NCI-H1417 treated with DMSO at 0.1 percent for 48 hours (cell line): ENCODE measurements at places on chromosomes 13 and 19.
A peak's percentile ranks its signal among the peaks of the same experiment; 100 is the strongest.

GRCh38 chr13:44293908-44294735 lies 79.5 kb upstream of the SERP2 start:
- no peak for DNase-seq

DNA sequence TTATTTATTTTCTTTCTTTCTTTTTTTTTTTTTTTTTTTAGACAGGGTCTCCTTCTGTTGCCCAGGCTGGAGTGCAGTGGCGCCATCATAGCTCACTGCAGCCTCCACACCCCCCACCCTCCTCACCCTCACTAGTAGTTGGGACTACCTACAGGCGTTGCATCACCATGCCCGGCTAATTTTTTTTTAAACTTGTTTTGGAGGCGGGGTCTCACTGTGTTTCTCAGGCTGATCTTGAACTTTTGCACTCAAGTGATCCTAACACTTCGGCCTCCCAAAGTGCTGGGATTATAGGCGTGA lies 33.6 kb downstream of the GJA3 start:
- DNase-seq, result no peak

DNA sequence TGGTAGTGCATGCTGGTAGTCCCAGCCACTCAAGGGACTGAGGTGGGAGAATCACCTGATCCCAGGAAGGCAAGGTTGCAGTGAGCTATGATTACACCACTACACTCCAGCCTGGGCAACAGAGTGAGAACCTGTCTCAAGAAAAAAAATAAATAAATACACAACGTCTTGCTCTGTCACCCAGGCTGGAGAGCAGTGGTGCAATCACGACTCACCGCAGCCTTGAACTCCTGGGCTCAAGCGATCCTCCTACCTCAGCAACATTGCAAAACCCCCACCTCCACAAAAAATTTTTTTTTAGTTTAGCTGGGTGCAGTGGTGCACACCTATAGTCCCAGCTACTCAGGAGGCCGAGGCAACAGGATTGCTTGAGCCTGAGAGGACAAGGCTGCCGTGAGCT lies 8.8 kb downstream of the TPM4 start:
- no peak for DNase-seq

- no peak for DNase-seq
These were observed 94.1 kb downstream of the HSPH1 start for GRCh38 chr13:31067416-31068118.

- DNase-seq, result no peak
These were observed 4.1 kb upstream of the CIRBP start for GRCh38 chr19:1264801-1265614.

DNA sequence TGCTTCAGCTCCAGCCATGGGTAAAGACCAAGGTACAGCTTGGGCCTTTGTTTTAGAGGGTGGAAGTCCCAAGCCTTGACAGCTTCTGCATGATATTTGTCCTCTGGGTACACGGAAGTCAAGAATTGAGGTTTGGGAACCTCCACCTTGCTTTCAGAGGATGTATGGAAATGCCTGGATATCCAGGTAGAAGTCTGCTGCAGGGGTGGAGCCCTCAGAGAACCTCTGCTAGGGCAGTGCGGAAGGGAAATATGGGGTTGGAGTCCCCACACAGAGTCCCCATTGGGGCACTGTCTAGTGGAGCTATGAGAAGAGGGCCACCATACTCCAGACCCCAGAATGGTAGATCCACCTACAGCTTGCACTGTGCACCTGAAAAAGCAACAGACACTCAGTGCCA lies 23.0 kb upstream of the MYO16 start:
- no peak for DNase-seq

GRCh38 chr19:46347572-46347883 lies 641 bp downstream of the PPP5C start:
- no peak for DNase-seq

DNA sequence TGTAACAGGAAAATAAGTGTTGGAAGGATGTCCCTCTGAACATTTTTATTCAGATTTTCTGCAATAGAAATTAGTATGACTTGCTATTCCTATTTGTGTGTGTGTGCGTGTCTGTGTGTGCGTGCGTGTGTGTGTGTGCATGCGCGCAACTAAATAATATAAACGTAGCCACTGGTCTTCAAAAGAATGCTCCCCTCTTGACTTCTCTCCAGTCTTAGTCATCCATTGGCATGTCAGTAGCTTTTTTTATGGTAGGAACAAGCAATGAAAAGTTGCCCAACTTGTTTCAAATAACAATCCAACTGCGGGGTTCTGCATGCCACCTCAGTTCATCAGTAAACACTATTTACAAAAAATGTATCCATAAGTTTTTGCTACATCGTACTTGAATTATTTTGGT lies 249.6 kb downstream of the GPC6 start:
- no peak for DNase-seq

GRCh38 chr13:47121092-47121763 lies 224.4 kb upstream of the HTR2A start:
- no peak for DNase-seq

- DNase-seq, result no peak
These were observed 2.1 kb downstream of the SNAPC2 start for GRCh38 chr19:7921967-7922835.

DNA sequence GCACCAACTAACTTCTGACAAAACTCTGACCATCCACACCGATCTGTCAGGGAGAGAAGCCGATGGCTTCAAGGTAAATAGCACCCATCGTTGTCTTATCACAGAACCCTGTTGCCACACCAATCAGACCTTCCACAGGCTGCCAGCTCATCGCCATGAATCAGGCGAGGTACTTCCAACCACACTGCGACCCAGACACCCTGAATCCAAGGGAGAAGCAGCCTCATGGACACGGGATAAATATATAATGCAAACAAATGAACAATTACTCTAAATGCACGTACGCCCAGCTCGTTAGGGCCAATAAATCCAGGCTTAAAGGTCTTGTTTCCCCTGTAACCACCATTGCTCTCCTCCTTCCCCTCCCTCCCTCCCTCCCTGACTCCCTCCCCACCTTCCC lies 20.8 kb downstream of the RANBP3 start:
- DNase-seq, result peak; percentile 61

DNA sequence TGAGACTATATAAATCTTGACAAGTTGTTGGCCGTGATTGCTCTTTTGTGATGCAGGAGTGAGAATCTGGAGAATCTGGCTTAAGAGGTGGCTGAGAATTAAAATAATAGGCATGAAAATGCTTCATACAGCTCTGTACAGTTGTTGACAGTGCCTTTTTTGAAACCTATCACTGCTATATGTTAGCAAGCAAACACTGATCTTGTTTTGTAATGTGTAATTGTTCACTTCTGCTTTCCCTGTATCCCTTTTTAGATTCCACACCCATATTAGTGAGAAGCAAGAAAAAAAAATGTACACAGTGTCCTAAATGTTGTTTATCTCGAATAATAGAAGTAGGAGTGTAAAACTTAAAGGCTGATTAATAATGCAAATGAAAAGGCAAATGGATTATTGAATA lies 31.1 kb downstream of the ITM2B start:
- no peak for DNase-seq

DNA sequence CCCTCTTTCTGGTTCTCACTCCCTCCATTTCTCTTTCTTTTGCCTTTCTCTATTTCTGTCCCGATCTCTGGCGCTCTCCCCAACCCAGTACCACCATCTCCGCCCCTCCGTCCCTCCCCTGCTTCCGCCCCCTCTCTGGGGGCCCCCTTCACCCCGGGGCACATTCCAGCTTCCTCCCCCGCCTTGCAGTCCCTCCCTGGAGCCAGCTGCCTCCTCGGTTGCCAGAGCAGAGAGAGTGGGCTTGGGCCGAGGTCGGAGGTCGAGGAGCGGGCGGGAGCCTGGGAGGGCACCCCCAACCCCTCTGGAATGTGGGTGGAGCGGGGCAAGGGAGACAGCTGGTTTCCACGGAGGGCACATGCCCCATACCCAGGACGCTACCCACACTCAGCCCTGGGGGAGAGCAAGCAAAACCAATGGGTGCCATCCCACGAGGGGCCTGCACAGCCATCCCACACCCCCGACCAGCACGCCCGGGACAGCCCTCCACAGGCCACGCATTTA lies 6.5 kb upstream of the CIRBP start:
- DNase-seq, result no peak

- DNase-seq, result no peak
These were observed 20.5 kb downstream of the EDNRB start for GRCh38 chr13:77898097-77898496.

GRCh38 chr13:101325423-101325822 lies 90.9 kb downstream of the NALCN start:
- peak; percentile 89 for DNase-seq

DNA sequence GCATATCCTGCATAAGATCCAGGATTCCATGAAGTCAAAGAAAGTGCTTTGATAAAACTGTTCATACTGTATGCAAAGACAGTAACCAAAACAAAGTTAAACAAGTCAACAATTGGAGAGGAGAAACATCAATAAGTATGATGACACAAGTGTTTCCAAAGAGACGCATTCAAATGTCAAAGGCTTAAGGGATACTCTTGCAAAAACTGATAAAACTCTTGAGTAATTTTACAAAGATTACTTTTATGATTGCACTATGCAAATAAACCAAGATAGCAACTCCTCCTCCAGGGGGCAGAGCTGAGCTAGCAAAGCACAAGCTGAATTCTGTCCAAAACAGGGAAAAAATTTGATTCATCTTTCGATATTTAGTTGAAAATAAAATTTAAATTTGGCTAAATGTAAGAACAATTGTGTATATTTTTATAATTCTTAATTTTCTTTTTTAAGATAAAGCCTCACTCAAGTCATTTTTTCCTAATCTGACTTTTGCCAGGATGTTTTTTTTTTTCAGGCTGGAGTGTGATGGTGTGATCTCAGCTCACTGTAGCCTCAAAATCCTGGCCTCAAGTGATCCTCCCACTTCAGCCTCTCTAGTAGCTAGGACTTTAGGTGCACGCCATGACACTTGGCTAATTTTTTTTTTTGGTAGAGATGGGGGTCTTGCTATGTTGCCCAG lies 84.0 kb downstream of the MZT1 start:
- DNase-seq, result no peak

DNA sequence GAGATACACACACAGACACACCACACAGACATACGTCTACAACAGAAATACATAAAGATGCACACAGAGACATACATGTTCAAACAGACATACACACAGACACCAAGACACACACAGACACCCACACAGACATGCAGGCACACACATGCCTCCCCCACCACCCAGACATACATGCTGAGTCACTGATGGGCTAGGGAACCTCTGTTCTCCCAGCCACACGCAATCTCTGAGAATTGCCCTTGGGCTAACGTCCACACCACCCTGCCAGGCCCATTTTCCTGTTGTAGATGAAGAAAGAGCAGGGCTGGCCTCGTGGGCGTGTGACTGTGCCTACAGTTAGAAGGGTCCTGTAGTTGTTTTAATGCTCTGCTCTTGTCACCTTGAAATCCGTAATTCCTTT lies 261.9 kb downstream of the KCNRG start:
- DNase-seq, result no peak

- DNase-seq, result peak; percentile 90
These were observed 47.4 kb downstream of the ZFP14 start for GRCh38 chr19:36331353-36332228.

DNA sequence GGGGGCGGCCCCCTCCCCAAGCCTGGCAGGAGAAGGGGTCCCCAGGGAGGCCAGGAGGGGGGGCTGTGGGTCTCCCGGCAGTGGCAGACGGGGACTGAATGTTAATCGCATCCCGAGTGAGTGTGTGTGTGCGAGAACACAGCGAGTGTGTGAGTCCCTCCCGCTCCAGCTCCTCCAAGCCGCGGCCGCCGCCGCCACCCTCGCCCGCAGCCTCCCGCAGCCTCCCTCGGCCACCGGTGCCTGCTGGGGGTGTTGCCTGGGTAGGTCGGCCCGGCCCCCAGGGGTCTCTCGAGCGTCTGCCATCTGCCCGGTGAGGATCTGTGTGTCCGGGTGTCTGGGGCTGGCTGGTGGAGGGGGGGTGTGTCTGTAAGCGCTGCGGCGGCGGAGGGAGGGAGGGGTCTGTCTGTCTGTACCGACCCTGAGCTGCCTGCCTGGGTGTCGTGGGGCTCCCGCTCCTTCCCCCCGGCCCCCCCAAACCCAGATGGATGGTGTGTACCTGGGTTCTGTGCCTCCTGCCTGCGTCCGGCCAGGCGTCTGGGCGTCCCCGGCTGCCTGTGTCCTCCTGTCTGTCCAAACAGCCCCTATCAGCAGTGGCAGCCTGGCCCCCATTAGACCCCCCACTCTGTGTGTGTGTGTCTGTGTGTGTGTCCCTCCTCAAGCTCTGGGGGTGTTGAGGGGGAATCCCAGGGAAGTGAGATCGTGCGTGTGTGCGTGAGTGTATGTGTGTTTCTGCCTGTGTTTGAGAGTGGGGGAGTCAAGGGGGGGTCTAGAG lies at the start of gene GRIN2D:
Gene GRIN2D, plus strand, starts transcription at position 110 of the 772 bp plus-strand sequence. CDS start 4,725 bp downstream, outside the sequence.
- no peak for DNase-seq

- no peak for DNase-seq
These were observed 45.2 kb upstream of the RANBP3 start for GRCh38 chr19:6023085-6023682.

DNA sequence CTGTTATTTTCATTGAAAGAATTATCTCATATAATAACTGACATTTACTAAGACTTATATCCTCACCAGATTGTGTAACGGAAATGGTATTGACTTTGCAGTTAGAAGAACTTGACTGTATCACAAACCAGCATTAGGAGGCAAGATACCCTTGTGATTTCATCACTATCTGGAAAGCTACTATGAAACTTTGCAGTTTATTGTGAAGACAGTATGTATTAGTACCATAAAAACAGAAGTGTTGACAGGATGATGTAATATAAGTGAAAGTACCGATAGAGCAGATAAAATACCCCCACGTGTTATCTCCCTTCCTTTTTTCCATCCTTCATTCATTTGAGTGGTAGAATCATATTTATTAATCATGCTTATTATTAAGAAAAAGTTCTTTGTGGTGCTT lies 365.7 kb upstream of the KLHL1 start:
- no peak for DNase-seq

DNA sequence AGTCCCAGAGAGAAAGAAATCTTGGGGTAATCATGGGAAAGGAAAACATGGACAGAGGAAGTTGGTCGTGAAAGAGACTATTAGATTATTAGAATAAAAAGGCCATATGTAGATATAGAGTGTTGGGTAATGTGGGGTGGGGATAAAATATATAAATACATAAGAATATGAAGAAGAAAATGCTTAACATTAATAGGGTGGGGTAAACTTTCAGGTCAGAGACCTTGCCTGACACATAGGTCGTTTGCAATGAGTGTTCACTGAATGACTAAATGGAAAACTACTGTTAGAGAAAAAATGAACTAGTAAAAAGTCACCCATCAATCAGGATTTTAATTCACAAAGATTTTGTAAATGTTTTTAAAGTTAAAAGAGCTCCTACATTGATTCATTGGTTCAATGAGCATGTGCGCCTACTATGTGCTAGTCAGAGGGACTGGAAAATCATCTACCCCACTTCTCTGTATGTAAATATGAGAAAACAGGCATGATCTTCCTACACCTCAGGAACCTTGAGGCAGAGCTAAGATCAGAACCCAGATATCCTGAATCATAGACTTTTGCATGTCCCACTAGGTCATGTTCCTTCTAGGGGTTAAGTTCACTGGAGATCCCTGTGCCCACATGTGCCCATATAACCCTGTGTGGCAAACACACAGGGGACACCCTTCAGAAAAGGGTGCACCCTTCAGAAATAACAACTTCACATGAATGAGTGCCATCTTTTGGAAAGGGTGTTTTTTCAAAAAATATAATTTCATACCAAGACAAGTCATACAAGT lies 24.6 kb upstream of the KLF12 start:
- DNase-seq, result no peak

- no peak for DNase-seq
These were observed 4.9 kb downstream of the SSC5D start for GRCh38 chr19:55493052-55493644.

- DNase-seq, result no peak
These were observed 45.4 kb upstream of the GPR183 start for GRCh38 chr13:99352351-99353245.

GRCh38 chr13:55669051-55669450 lies 1471.7 kb upstream of the PRR20A start:
- no peak for DNase-seq

GRCh38 chr13:75458696-75459422 lies 23.1 kb downstream of the TBC1D4 start:
- peak; percentile 87 for DNase-seq
